CD4-positive, alpha-beta memory T cell (primary cell): ENCODE measurements at places on chromosomes 12 and 14. TPM values are rescaled to one million over a fixed set of nuclear protein-coding genes. Genes with fewer than 3 reads are reported as not detected.

SERPINA1 gene
- 0.44 TPM for total RNA-seq

MIP gene
- total RNA-seq: not detected

ITPR2 gene
- total RNA-seq: 54.7 TPM

GALNT16 gene
- not detected for total RNA-seq

MYF6 gene
- total RNA-seq: not detected

DCN gene
- total RNA-seq: not detected

TSPAN8 gene
- not detected for total RNA-seq

SLC16A7 gene
- 52.9 TPM for total RNA-seq

CACNA2D4 gene
- 15.1 TPM for total RNA-seq

GRCh38 chr12:2409656-2410265, 357.0 kb downstream of the CACNA1C start:
- DNase-seq: no peak

GRCh38 chr14:50040895-50041465, 75.4 kb downstream of the VCPKMT start:
- DNase-seq: no peak

- DNase-seq: no peak
Measured at GRCh38 chr12:105256921-105257320, 20.9 kb upstream of the APPL2 start.

GRCh38 chr12:39993268-39993667, 112.6 kb downstream of the SLC2A13 start:
- DNase-seq: no peak

DNA sequence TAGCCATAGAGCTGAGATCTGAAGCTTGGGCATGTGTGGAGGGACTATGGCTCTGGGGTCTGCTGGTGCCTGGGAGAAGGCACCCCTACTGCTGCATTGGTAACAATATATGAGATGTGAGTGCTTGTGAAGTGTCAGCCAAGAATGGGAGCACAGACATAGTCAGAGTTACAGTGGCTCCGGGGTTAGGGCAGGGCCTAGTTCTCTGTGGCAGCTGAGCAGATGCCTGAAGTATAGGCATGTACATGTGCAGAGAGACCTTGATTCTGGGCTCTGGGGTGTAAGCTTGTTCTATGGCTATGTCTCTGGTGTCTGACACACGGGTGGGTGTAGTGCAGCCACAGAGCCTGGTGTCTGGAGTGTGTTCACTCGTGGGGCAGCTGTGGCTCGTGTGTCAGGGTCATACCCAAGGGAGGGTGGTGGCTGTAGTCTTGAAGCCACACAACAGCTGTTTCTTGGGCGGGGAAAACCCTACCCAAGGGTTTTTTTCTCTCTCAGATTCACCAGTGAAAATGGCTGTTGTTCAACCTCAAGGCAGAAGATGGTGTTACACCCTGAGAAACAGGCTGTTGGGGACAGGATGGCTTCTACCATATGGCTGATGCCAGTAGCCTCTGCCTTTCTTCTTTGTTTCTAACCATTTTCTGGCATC, 11.9 kb upstream of the TCL1A start:
- DNase-seq: no peak

DNA sequence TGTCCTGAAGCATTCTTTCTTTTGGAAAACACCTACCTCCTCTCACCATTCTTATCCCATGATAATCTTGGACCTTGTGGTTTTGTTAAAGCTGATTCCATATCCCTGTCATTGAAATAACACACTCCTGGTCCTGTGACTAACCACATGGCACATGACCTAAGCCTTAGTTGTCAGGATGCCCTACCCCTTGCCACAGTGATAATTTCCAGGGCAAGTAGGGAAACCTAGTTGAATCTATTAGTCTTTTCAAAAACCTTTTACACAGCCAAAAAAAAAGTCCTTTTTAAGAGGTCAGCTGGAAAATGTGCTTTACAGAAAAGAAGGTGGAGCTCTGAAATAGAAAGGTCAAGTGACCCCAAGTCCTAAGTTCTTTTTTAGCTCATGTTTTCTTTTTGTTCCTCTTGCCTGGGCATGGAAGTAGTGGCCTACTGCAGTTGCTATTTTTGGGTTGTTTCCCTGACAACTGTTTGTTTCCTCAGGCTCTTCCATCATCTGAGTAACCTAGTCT, 608.4 kb downstream of the LRFN5 start:
- no peak for DNase-seq

- no peak for DNase-seq
Measured at GRCh38 chr12:58540480-58541299, 379.6 kb downstream of the LRIG3 start.

- no peak for DNase-seq
Measured at GRCh38 chr14:91380610-91381371, 36.8 kb downstream of the CCDC88C start.

- no peak for DNase-seq
Measured at GRCh38 chr12:72888693-72889092, 616.5 kb downstream of the TRHDE start.

- no peak for DNase-seq
Measured at GRCh38 chr14:68650404-68650994, 142.4 kb downstream of the ZFP36L1 start.

- DNase-seq: no peak
Measured at GRCh38 chr12:94769047-94769420, 118.7 kb upstream of the TMCC3 start.

DNA sequence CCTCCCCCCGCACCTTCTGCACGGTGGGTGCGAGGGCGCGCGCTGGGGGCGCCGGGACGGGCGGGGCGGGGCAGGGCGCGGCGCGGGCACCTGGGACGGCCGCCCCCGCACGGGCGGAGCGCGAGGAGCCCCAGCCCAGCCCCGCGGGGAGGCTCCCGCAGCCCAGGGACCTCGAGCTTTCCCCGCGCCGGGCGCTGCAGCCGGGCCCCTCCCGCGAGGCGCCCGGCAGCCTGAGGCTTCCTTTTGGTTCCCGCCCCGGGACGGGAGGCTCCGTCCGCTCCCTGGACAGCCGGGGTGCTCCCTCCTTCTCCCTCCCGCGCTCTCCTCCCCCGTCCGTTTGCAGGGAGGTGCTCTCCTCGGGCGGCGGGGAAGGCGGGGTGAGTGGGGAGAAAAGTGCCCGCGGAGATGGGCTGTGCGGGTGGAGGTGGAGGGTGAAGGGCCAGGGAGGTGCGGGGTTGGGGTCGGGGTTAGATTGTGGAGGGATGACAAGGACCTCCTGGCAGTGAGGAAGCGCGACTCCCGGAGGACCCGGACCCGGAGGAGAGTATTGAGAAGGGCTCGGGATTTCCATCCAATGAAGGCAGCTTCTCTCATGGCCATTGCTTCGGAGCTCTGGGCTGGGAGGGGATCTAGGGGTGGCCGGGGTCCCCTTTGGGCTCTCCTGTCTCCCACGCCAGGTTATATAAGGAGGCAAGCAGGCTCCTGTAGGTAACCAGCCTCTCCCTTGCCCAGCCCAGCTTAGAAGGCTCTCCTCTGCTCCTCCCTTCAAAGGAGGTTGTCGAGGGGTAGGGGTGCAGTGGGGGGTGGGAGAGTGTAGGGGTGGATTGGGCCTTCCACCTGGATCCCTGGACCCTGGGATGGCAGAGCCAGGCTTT, 645 bp downstream of the JDP2 start:
- DNase-seq: no peak

GRCh38 chr12:52210186-52210924, 18.5 kb upstream of the KRT80 start:
- no peak for DNase-seq

DNA sequence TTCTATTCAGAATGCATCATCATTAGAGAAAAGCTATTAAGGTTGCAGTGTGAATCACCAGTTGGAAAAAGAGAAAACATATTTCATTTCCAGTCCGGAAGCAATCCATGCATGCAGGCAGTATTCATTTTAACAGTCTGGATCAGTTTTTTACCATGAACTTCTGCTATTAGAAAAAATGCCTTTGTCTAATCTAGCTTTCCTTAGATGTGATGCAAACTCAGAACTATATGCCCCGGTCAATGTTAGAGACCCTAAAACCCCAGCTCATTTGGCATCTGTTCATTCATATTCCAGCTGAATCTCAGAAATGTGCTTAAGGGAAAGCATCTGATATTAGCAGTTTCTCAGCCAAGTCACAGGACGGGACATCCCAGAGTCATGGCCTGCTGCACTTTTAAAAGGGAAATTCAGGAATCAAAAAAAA, 8.5 kb downstream of the IRAK3 start:
- no peak for DNase-seq

- no peak for DNase-seq
Measured at GRCh38 chr12:109222496-109222895, 86.6 kb downstream of the FOXN4 start.

- DNase-seq: no peak
Measured at GRCh38 chr14:91307652-91308051, 63.1 kb upstream of the GPR68 start.

DNA sequence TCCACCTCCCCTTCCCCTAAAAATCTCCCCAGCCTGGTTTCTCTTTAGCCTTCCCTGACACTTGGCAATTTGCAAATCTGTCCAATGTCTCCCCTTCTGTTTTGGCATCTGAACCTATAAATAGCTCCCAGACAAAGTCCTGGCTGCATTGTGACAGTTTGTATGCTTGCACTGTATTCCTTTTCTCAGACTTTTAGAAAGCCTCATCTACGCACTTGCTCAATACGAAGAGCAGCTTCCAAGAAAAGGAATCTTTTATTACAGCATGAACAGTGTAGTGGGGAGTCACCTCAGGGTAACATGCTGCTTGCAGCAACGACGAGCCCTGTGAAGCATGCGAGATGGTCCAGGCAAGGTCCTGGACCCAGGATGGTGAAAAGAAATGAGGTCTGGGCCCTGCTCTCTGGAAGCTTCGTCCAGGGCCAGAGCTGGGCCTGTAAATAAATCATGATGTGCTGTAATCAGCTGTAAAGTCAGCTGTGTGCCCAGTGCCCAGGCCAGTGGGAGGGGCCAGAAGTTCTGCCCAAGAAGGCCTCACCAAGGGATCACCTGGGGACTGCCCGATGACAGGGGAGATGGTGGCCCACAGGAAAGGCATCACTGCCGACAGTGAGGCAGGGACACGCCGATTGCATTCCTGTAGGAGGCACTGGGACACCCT, 88.3 kb downstream of the RIN3 start:
- no peak for DNase-seq

DNA sequence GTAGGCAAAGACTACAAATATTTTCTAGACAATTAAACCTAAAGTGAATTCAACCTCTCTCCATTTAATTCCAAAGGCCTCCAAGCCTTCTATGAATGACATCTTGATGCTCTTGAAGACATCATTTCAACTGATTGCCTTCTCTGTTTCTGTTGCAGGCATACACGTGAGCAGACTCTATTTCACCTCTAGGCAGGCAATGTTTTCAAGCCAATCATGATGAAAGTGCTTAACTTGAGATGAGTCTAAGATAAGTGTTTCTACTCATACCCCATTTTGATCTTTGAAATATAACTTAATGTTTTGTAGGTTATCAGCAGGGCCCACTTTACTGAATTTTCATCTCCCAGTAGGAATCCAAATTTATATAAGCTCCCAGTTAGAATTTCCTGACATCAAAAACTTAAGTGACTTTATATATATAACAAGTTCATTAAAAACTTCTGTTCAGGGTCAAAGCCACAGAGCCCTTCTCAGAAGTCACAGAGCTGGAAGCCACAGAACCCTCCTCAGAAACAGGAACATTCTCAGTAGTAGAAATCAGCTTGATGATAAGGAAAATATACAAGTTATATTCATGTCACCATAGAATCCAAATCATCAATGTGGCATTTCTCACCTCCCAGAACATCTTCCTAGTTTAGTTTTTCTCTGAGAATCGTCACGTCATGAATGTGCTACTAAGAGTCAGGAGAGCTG, 108.5 kb downstream of the PHLDA1 start:
- no peak for DNase-seq

GRCh38 chr12:131116468-131117117, 162.9 kb downstream of the ADGRD1 start:
- DNase-seq: no peak

GRCh38 chr14:72476657-72477499, 417.0 kb downstream of the DPF3 start:
- peak; percentile 68 for DNase-seq

DNA sequence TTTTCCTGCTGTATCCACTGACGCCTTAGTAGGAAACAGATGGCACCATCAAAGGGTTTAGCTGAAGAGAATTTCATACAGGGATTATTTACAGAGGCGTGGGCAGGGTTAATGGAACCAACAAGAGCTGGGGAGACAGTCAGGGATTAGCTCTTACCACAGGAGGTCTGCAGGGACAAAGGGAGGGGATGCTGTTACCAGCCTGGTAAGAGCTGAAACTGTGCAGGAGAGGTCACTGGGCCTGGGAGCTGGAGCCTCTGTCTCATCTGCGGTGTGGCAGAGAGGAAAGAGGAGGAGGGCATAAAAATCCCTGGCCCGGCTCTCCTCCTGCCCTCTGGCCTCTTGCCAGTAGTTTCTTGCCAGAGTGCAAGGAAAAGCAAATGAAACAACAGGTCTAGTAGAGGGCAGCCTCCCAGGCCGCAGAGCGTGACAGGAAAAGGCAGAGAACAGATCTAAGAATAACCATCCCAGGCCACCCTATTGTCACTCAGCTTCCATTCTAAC, 18.9 kb upstream of the POC1B start:
- no peak for DNase-seq

- no peak for DNase-seq
Measured at GRCh38 chr12:25107920-25108319, 87.0 kb downstream of the DNAI7 start.

DNA sequence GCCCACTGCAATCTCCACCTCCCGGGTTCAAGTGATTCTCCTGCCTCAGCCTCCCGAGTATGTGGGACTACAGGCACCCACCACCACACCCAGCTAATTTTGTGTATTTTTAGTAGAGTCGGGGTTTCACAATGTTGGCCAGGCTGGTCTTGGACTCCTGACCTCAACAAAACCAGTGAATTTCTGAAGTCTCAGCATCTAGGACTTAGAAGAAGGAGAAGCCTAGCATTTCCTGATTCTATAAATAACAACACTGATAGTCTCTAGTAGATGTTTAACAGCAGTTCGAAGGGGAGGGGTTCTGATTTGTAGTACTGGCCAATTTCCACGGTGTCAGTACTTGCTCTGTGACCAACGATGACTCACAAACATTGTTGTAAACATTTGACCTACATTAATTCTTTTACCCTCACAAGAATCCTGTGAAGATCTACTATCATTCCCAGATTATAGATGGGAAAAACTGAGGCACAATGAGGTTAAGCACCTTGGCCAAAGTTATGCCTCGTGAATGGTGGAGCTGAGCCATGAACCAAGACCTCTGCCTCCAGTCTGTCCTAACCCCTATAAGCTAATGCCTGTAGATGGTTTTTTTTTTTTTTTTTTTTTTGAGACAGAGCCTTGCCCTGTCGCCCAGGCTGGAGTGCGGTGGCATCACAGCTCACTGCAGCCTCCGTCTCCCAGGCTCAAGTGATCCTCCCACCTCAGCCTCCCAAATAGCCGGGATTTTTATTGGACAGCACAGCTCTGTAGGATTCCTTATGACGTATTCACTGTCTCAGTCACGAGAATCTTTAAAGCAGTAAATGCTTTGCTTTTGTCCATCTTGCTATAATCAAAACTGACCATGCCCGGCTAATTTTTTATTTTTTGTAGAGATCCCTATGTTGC, 5.2 kb downstream of the P2RX4 start:
- no peak for DNase-seq

DNA sequence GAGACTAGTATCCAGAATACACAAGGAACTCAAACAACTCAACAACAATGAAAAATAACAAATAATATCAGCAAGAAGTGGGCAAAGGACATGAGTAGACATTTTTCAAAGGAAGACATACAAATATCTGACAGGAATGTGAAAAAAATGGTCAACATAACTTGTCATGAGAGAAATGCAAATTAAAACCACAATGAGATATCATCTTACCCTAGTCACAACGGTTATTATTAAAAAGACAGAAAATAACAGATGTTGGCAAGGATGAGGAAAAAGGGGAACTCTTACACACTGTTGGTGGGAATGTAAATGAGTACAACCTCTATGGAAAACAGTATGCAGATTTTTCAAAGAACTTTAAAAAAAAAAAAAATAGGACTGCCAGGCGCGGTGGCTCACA, 20.4 kb downstream of the VWF start:
- DNase-seq: no peak
